Peyer's patch (tissue), 4 donors: ENCODE measurements at places on chromosomes 3 and 15. TPM values are rescaled to one million over a fixed set of nuclear protein-coding genes. Genes with fewer than 3 reads are reported as not detected.

DNA sequence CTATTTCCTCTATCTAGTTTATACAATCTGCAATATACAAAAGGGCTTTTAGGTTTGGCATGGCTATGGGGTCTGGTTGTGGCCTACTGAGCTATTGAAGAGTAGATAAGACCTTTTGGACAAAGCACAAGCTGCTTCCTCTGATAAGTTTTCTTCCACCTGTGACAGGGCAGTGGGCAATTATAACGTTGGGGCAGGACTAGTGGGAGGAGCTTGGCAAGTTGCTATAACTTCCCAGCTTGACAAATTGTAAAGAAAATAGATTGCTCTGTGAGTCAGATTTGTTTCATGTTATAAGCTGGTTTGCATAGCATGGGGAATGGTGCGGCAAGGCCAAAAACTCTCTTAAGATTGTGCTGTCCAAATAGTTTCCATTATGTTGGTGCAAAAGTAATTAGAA is 64.9 kb downstream of the SLC7A14 start:
- H3K4me3 ChIP-seq = no peak overlapping the region
- H3K27me3 ChIP-seq = no peaks in the 10 kb centered on the region
- no peaks in the 10 kb centered on the region for H3K36me3 ChIP-seq
- H3K4me1 ChIP-seq = no peaks in the 10 kb centered on the region
- no peak for DNase-seq

GRCh38 chr3:133799794-133800585 is 5.6 kb upstream of the SRPRB start:
- H3K27ac ChIP-seq = no peak overlapping the region
- no peak for DNase-seq
- H3K36me3 ChIP-seq = no peaks in the 10 kb centered on the region
- no peaks in the 10 kb centered on the region for H3K4me1 ChIP-seq

DNA sequence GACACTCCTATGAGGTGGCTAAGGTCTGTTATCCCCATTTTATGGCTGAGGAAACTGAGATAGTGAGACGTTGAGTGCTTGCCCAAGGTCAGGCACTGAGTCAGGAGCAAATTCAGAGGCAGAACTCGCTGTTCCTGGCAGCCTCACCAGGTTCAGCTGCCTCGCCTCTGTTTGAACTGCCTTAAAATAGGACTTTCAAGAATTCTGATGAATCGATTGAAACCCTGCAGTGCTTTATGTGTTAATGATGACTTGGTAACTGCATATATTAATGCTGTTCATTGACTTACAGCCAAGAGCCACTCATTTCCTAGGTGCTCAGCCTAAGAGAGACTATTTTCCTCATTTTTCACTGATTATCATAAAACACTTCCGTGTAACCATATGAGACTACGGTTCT is 79.5 kb upstream of the BHLHE40 start:
- no peaks in the 10 kb centered on the region for H3K36me3 ChIP-seq
- H3K4me1 ChIP-seq = no peaks in the 10 kb centered on the region
- peak; percentile 53 for DNase-seq
- H3K27ac ChIP-seq = peak overlapping the region; percentile 29
- H3K27me3 ChIP-seq = no peaks in the 10 kb centered on the region

DNA sequence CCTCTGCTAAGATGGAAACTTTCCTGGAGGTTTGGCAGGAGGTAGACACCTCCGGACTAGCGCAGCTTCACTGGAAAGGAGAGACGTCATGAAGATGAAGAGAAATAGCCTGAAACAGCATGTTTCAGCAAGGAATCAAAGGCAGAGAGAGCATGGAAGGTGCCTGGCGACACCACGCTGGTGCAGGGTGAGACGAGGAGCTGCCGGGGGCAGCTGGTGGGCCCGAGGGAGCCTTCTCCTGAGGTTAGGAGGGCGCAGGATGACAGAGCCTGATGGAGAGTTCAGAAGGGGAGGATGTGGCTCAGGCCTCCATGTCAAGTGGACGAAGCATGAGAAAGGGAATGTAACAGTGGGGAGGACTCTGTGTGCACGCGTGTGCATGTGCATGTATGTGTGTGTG is 113.6 kb downstream of the TPRA1 start:
- H3K27ac ChIP-seq = no peak overlapping the region
- no peaks in the 10 kb centered on the region for H3K27me3 ChIP-seq
- no peaks in the 10 kb centered on the region for H3K36me3 ChIP-seq
- no peak for DNase-seq
- H3K4me3 ChIP-seq = no peak overlapping the region

- H3K36me3 ChIP-seq = no peaks in the 10 kb centered on the region
- no peak overlapping the region for H3K4me3 ChIP-seq
- no peaks in the 10 kb centered on the region for H3K4me1 ChIP-seq
- no peak for DNase-seq
- H3K27ac ChIP-seq = peak overlapping the region; percentile 12
Measured at GRCh38 chr3:195356151-195357086, 85.5 kb upstream of the XXYLT1 start.

- H3K4me3 ChIP-seq = no peak overlapping the region
- DNase-seq = no peak
- H3K36me3 ChIP-seq = no peaks in the 10 kb centered on the region
Measured at GRCh38 chr15:31727612-31728011, 302.7 kb upstream of the CHRNA7 start.

- DNase-seq = no peak
- no peaks in the 10 kb centered on the region for H3K27me3 ChIP-seq
- H3K4me3 ChIP-seq = no peak overlapping the region
- H3K36me3 ChIP-seq = peaks cover 17% of the 10 kb centered on the region
- H3K27ac ChIP-seq = peak overlapping the region; percentile 81
Measured at GRCh38 chr15:65055201-65055870, 10.1 kb downstream of the SLC51B start.

DNA sequence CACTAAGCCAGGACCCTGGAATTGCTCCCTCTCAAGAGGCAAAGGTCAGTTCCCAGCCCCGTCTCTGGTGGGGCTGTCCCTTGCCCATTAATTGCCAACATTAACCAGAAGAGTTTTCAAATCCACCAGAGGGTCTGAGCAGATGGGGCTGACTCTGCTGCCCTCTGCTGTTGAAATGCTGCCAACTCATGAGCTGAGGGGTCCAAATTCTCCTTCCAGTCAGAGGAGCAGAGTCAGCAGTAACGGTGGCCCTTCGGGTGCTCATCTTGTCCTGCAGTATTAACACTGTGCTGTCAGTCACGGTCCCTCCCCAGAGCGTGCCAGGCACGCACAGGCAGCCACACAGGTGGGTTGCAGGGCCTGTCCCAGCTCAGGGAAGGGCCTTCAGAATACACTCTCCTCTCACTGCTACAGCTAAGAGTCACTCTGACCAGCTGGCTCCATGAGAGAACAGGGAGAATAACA is 10.7 kb upstream of the SPTBN5 start:
- H3K4me1 ChIP-seq = no peaks in the 10 kb centered on the region
- H3K27me3 ChIP-seq = no peaks in the 10 kb centered on the region
- H3K27ac ChIP-seq = no peak overlapping the region
- DNase-seq = peak; percentile 67
- no peak overlapping the region for H3K4me3 ChIP-seq

- no peak overlapping the region for H3K4me3 ChIP-seq
- no peak for DNase-seq
- no peak overlapping the region for H3K27ac ChIP-seq
- H3K27me3 ChIP-seq = no peaks in the 10 kb centered on the region
- H3K4me1 ChIP-seq = peaks cover 13% of the 10 kb centered on the region
Measured at GRCh38 chr15:90043530-90044010, 42.4 kb downstream of the ZNF710 start.

- no peaks in the 10 kb centered on the region for H3K36me3 ChIP-seq
- no peak overlapping the region for H3K4me3 ChIP-seq
- H3K4me1 ChIP-seq = no peaks in the 10 kb centered on the region
- no peak for DNase-seq
- no peaks in the 10 kb centered on the region for H3K27me3 ChIP-seq
- no peak overlapping the region for H3K27ac ChIP-seq
Measured at GRCh38 chr3:64945171-64945729, 257.4 kb upstream of the ADAMTS9 start.

DNA sequence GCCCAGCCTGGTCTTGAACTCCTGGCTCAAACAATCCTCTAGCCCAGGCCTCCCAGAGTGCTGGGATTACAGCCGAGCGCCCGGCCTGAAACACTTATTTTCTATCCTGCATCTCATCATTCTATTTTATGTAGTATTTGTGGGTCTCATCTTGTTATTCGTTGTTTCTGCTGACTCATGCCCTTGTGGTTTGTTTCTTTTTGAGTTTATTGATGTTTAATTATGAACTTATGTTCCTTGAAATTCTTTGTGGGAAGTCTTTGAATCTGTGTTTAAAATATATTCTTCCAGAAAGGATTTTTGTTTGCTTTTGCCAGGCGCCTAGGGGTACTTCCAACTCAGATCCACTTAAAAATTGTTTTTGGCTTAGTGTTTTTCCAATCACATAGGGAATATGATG is 78.3 kb upstream of the C15orf39 start:
- no peak overlapping the region for H3K27ac ChIP-seq
- H3K36me3 ChIP-seq = no peaks in the 10 kb centered on the region
- no peak for DNase-seq
- no peaks in the 10 kb centered on the region for H3K4me1 ChIP-seq
- no peaks in the 10 kb centered on the region for H3K27me3 ChIP-seq

GRCh38 chr3:159897331-159898075 is 91.1 kb upstream of the IL12A start:
- no peak for DNase-seq
- H3K4me3 ChIP-seq = no peak overlapping the region
- no peaks in the 10 kb centered on the region for H3K4me1 ChIP-seq
- no peak overlapping the region for H3K27ac ChIP-seq

- no peaks in the 10 kb centered on the region for H3K27me3 ChIP-seq
- H3K4me3 ChIP-seq = no peak overlapping the region
- no peak overlapping the region for H3K27ac ChIP-seq
- no peak for DNase-seq
- no peaks in the 10 kb centered on the region for H3K36me3 ChIP-seq
- H3K4me1 ChIP-seq = no peaks in the 10 kb centered on the region
Measured at GRCh38 chr3:142274908-142275307, 49.5 kb upstream of the GK5 start.

Gene FANCD2OS
- total RNA-seq = not detected

Gene CD96
- 4.3 TPM for total RNA-seq

Gene ITIH3
- total RNA-seq = 3.6 TPM

Gene TUSC7
- total RNA-seq = not detected

Gene SLC51B
- total RNA-seq = 374 TPM
